ENCODE measurements at places on chromosomes 12 and 14. TPM values are rescaled to one million over a fixed set of nuclear protein-coding genes. Genes with fewer than 3 reads are reported as not detected.

GRCh38 chr12:106645465-106646330 is 62.9 kb downstream of the RFX4 start:
- ATAC-seq, result no peak

GRCh38 chr12:23888396-23889068 is 60.9 kb downstream of the SOX5 start:
- ATAC-seq, result no peak

GRCh38 chr14:81784084-81784483 is 250.4 kb upstream of the SEL1L start:
- ATAC-seq, result no peak

DNA sequence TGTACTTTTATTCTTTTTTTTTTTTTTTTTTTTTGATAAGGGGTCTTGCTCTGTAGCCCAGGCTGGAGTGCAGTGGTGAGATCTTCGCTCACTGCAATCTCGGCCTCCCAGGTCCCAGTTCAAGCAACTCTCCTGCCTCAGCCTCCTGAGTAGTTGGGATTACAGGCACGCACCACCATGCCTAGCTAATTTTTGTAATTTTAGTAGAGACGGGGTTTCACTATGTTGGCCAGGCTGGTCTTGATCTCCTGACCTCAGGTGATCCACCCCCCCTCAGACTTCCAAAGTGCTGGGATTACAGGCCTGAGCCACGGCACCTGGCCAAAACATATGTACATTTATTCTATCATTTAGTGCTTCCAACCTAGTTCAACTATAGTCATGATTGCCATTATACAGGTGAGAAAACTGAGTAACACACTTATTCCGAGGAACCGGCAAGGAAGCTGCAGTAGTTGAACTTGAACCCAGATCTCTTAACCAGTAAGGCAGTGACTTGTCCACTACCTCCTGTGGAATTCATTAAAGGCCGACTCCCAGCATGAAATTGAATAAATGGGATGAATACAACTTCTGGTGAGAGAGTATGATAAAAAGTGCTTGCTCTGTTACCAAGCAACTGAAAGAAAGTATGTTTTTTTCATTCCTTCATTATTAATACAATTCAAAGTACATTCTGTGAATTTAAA is 755 bp upstream of the ATF7IP start:
- no peak for ATAC-seq

DNA sequence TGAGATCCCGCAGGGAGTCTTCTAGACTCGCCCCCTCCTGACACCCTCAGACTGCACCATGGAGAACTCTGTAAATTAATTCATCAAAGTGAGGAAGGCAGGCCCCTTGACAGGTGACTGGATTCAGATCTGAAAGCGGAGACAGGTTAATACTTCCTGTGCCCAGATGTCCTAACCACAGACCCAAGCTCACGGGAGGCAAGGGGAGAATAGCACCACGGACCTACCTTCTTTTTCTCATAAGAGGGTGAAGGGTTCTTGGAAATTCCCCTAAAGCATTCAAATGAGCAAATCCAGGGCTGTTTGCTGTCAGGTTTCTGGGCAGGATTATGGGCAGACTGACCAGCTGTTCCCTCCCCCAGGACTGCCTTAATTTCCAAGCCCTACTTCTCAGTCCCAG is 170.0 kb downstream of the ZFP36L1 start:
- no peak for ATAC-seq

GRCh38 chr14:58598804-58599525 is 38.8 kb upstream of the DACT1 start:
- no peak for ATAC-seq

GRCh38 chr14:23827100-23827892 is 126.3 kb upstream of the DHRS4 start:
- no peak for ATAC-seq

- ATAC-seq, result no peak
Measured at GRCh38 chr12:128932521-128932920, 79.2 kb downstream of the GLT1D1 start.

DNA sequence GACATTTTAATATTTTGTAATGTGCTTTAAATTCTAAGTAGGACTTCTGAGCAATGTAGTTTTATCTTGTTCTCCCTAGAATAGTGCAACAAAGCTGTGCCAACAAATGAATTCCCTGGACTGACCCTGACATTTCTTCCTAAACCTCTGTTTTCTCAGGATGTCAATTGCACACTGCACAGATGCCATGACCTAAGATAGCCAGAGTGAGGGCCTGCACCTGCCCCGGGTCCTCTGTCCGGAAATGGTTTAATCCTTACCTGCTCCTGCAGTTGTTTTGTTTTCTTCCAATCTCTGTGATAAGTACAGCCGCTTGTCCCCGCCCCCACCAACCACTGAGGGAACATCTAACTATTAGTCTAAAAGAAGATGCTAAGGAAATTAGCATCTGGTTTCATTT is 831.5 kb downstream of the GALC start:
- no peak for ATAC-seq

DNA sequence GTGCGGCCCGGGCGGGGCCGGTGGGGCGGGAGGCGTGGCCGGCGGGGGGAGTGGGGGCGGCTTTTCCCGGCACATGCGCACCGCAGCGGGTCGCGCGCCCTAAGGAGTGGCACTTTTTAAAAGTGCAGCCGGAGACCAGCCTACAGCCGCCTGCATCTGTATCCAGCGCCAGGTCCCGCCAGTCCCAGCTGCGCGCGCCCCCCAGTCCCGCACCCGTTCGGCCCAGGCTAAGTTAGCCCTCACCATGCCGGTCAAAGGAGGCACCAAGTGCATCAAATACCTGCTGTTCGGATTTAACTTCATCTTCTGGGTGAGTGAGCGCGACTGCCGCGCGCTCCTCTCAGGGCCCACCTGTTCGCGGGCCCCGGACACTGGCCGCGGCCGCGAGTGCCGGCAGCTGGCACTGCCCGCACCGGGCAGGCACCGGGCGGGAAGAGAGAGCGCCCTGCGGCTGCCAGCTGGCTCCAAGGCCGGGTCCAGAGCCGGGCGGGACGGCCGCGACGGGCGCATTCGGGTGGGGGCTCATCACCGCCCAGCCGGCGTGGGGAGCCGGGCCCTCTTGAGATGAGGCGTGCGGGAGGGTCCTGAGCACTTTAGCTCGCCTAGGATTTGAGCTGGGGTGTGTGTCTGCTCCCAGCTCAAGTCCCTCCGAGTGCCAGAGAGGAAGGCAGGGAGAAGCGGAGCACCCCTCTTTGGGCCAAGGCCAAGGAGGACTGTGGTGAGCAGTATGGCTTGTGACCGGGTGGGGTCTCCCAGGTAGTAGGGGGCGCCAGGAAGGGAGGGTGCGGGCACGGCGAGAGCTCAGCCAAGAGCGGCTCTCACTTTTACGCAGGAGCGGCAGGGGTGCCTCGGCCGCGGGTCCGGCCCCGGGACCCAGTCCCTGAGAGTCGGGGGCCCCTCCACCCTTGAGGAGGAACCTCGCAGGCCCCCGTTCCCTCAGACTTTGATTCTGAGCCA is at the start of gene CD9:
TSS of gene CD9 (plus strand) at position 145 of the 957 bp plus-strand sequence. CDS start at position 245, 100 bp downstream.
- ATAC-seq, result peak; percentile 70

GRCh38 chr12:56760460-56760859 is 2.7 kb upstream of the HSD17B6 start:
- ATAC-seq, result no peak

GRCh38 chr12:98544751-98545150 is 29.4 kb downstream of the TMPO start:
- ATAC-seq, result no peak

- ATAC-seq, result no peak
Measured at GRCh38 chr14:100168506-100168905, 9.1 kb upstream of the DEGS2 start.

DNA sequence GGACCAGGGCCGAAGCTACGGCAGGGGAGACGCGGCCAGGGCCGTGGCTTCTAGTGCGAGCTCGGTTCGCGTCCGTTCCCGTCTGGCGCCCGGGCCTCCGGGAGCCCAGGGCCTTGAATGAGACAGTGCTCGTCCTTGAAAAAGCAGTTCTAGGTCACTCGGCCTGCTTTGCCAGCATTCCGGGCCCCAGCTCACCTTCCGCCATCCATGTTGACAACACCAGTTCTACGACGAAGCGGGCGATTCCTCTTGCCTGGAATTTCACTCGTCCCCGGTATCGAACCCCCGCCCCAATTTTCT is 4.5 kb downstream of the OR10AD1 start:
- ATAC-seq, result peak; percentile 43

- no peak for ATAC-seq
Measured at GRCh38 chr14:34593740-34594375, 36.1 kb downstream of the SNX6 start.

- no peak for ATAC-seq
Measured at GRCh38 chr14:77911356-77911755, 111.4 kb downstream of the ADCK1 start.

DNA sequence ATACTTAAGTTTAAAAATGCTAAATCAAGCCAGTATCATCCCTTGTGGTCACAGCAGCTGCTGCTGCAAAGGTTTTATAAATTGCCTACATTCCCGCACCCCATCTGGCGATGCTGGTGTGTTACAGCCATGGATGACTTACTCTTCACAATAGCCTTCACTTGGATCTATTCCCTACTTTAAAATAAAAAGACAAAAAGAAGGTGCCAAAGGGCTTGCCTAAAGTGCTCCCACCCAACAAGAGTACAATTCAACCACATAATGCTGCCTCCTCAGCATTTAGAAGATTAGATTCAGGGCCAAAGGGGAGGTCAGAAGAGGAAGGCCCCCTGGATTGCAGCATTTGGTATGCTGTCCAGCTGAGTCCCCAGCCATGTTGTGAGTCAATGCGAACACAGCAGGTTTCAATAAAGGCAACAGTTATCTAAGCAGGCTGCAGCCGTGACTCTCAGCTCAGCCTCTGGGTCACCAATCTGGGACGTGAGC is 176.1 kb downstream of the DAD1 start:
- no peak for ATAC-seq

DNA sequence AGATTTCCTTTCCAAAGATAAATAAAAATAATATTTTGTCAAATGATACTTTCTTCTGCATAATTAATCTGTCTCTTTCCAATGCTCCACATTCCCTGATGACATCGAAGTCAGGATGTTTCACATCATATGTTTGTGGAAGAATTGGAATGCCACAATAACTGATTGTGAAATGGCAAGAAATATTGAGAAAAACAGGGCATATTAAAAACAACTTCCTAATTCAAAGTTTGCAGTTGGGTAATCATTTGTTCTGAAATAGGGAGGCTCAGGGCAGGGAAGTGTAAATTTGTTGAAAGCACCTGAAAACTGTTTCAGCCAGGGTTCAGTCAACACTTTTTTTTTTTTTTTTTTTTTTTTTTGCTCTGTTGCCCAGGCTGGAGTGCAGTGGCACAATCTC is 50.7 kb downstream of the BCAT1 start:
- ATAC-seq, result no peak

DNA sequence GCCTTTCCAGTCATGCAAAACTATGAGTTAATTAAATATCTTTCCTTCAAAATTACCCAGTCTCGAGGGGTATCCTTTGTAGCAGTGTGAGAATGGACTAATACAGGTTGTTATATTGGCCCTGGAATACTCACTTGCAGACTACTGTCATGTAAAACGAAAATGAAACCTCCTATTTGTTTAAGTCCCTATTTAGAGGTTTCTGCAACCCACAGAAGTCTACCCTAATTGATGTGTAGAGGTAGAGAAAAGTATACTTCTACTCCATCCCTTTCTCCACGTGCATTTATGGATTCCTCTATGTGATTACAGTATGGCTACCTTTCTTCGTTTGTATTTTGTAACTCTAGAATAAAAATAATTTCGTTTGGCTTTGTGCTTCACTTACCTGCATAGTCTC is 371.1 kb downstream of the FSCB start:
- ATAC-seq, result no peak

DNA sequence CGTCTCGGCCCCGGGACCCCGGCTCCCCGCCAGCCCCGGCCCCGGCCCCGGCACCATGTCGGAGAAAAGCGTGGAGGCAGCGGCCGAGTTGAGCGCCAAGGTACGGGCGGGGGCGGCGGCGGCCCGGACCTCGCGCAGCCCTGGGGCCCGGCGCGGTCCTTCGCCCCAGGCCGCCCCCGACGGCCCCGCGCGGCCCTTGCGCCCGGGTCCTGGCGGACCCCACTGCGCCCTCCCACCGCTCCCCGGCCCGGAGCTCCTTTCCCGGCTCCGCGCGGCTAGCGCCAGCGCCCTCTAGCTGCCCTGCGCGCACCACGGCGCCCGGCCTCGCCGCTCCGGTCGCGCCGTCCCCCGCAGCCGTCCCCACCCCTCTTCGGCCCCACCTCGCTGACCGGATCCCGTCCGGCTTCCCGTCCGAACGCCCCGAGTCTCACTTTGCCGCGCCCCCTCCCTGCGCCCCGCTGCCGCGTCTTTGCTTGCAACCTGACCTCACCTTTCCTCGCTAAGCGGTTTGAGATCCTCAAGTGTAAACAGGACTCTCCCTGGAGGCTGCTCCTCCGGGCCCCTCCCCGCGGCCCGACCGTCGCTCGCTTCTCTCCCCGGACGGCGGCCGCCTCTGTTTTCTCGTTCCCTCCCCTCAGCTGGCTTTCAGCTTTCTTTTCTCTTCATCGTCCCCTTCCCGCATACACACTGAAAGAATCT is 637 bp downstream of the PTMS start:
- ATAC-seq, result peak; percentile 63

GRCh38 chr14:74508844-74509428 is 15.4 kb downstream of the ISCA2 start:
- ATAC-seq, result no peak

GRCh38 chr12:54417712-54418440 is 1.2 kb downstream of the ITGA5 start:
- no peak for ATAC-seq

- no peak for ATAC-seq
Measured at GRCh38 chr12:91347481-91348214, 165.0 kb upstream of the DCN start.

GRCh38 chr12:39355841-39356240 is 87.1 kb downstream of the KIF21A start:
- no peak for ATAC-seq

DNA sequence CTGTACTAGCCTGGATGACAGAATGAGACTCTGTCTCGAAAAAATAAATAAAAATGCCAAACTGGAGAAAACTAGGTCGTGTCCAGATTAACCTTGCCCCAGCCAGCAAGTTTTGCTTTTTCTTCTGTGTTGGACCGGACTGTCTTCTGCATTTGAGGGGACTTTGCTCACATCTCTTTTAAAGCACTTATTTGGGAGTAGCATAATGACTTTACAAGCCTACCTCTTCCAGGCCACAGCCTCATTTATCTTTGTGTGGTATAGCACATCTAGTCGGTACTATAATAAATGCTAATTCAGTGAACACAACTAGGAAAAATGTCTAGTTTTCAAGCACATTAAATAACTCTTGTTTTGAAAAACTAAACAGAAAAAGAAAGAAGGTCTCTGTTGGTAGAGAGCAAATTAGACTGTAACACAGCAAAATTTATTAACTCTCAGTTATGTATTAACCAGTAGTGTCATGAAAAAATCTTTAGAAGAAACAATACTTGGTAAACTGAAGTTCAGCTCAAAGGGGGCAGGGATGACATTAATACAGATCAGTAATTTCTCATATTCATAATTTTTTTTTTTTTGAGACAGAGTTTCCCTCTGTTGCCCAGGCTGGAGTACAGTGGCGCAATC is 52.0 kb downstream of the WDHD1 start:
- ATAC-seq, result no peak

The PZP gene
- not detected for total RNA-seq

The ACSS3 gene
- total RNA-seq, result 0.68 TPM

The PELI2 gene
- 1.8 TPM for total RNA-seq

The EXOC3L4 gene
- total RNA-seq, result 0.20 TPM

The USP15 gene
- 45.1 TPM for total RNA-seq

The AEBP2 gene
- 38.4 TPM for total RNA-seq

The TAC3 gene
- not detected for total RNA-seq
